Right lobe of liver (tissue), 6 donors: ENCODE measurements at places on chromosomes 16 and 17. TPM values are rescaled to one million over a fixed set of nuclear protein-coding genes. Genes with fewer than 3 reads are reported as not detected.

RAC3 gene
- 4.3 TPM for total RNA-seq

FBXW10 gene
- not detected for total RNA-seq

CHTF18 gene
- total RNA-seq, result 7.8 TPM

HOXB3 gene
- total RNA-seq, result 2.7 TPM

GRCh38 chr17:66711881-66712321 lies 123.0 kb upstream of the CACNG5 start:
- DNase-seq, result no peak

GRCh38 chr17:80921159-80921558 lies 70.5 kb upstream of the CHMP6 start:
- DNase-seq, result no peak

- DNase-seq, result no peak
Measured at GRCh38 chr16:15834502-15834901, 22.3 kb downstream of the MYH11 start.

DNA sequence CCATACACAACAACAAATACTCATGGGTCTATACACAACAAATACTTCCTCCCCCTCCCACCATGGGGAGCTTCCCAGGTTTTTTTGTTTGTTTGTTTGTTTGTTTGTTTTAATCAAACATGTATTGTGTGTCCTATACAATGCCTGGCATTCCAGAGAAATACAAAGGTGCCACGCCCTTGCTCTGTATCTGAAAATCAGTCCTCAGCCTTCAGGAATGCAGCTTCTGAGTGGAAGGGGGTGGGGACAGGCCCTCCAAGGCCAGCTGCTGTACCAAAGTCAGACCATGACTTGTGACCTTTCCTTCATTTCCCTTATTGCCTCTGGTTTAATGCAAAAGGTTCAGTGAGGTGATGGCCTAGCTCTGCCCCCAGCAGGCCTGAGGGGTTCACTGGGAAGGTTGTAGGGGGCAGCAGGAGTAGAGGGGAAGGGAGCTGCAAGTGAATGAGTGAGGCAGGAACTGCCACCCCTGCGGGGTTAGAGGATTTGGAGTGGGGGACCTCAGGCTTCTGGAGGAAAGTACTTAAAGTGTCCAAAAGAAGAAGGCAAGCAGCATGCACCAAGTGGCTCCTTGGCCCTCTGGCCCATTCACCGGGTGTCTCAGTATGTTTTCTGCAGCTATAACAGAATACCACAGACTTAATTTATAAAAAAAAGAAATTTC lies 105.2 kb downstream of the CLEC16A start:
- DNase-seq, result no peak

GRCh38 chr17:507441-507840 lies 154.8 kb upstream of the RPH3AL start:
- no peak for DNase-seq

- DNase-seq, result no peak
Measured at GRCh38 chr17:62679866-62680377, 52.5 kb downstream of the MRC2 start.

DNA sequence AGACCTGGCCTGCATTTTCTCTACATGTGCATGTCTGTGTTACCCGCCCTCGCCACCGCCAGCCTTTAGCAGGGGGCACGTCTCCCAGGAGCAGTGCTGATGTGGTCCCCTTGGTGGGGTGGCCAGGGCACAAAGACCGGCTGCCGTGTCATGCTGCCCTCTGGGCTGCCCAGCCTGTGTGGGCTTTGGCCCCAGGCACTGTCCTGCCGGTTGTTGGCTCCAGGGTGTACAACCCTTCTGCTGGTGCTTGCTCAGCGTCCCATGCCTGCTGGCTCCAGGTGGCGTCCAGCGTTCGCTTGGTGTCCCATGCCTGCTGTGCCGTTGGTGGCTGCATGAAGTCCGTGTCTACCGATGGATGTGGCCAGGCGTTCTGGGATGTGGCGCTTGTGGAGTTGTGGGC lies 4.1 kb downstream of the BAIAP2 start:
- DNase-seq, result peak; percentile 64

GRCh38 chr16:81708266-81709015 lies 70.7 kb upstream of the PLCG2 start:
- peak; percentile 61 for DNase-seq

DNA sequence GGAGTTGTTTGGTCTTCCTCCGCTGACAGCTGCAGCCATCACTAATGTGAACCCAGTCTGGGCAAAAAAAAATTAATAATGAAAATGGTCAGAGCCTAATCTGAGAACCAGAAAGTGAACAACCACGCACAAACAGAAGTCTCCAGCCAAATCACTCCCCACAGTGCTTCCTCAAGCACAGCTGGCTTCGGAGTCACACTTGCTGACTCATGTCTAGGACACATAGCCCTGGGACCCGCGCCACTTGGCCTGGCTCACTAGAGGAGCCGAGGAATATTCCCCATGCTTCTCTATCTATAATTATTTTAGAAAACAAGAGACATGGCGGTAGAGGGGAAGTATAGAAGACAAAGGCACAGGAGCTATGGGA lies 109.1 kb downstream of the ZFHX3 start:
- peak; percentile 61 for DNase-seq

GRCh38 chr17:36149296-36149820 lies 27.1 kb downstream of the TBC1D3B start:
- no peak for DNase-seq

GRCh38 chr16:8818504-8819270 lies 21.0 kb downstream of the PMM2 start:
- no peak for DNase-seq

DNA sequence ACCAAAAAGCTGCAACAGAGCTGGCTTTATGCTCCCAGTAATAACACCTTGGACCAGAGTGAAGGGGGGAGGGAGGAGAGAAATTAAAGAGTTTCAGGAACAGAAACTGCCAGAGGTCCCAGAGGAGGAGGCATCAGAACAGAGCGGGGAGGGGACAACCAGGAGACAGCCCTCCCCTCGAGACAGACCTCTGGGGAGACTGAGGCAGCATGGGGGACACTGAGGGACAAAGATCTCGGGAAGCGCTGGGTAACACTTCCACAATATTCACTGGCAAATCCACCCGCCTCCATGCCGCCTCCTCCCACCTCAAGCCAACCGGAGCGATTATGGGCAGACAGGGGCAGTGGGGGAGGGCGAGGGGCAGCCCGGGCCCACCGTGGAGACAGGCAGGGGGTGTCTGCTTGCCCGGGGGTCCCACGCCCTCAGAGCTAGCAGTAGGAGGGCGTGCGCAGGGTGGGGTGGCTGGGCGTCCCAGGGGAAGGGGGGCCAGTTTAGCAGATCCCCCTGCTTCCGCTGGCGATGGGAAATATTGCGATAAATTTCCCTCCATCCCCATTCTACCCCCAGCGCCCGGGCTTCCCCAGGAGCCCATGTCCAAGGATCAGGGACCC lies 1.2 kb downstream of the PCGF2 start:
- no peak for DNase-seq

- DNase-seq, result no peak
Measured at GRCh38 chr17:1834380-1835149, 4.8 kb downstream of the RPA1 start.

DNA sequence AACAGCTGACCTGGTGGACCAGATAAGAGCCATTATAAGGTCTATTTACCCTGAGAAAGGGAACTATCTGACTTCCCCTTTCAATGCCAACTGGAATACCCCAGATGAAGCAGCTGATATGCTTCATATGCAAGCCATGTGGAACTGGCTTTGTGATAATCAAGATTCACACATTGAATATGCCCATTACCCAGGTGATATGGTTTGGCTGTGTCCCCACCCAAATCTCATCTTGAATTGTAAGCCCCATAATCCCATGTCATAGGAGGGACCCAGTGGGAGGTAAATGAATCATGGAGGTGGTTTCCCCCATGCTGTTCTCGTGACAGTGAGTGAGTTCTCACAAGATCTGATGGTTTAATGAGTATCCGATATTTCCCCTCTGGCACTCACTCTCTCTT lies 42.1 kb downstream of the IKZF3 start:
- DNase-seq, result no peak

DNA sequence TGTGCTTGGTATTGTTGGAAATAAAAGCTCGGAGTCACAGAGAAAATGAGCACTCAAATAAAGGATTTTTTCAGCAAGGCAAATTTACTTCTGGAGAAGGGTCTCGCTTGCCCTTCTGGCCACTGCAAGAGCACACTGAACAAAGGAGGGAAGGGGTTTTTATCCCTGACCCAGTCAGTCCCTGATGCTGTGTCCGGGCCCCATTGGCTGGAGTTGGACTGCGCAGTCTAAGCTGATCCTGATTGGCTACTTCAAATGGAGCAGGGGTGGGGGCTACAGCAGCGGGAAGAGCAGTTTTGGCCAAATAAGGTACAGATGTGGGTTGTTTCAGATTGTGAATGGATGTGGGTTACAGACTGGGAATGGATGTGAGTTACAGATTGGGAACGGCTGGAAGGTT lies 4.3 kb upstream of the NLRP1 start:
- no peak for DNase-seq
